ENCODE measurements at places on chromosomes 7 and 10.

GRCh38 chr10:120597902-120598301 lies 140.9 kb downstream of the PLPP4 start:
- DNase-seq, result no peak

GRCh38 chr10:104819731-104820130 lies 178.6 kb downstream of the SORCS3 start:
- no peak for DNase-seq

- no peak for DNase-seq
Observed at GRCh38 chr10:51767103-51767763, 67.8 kb upstream of the CSTF2T start.

DNA sequence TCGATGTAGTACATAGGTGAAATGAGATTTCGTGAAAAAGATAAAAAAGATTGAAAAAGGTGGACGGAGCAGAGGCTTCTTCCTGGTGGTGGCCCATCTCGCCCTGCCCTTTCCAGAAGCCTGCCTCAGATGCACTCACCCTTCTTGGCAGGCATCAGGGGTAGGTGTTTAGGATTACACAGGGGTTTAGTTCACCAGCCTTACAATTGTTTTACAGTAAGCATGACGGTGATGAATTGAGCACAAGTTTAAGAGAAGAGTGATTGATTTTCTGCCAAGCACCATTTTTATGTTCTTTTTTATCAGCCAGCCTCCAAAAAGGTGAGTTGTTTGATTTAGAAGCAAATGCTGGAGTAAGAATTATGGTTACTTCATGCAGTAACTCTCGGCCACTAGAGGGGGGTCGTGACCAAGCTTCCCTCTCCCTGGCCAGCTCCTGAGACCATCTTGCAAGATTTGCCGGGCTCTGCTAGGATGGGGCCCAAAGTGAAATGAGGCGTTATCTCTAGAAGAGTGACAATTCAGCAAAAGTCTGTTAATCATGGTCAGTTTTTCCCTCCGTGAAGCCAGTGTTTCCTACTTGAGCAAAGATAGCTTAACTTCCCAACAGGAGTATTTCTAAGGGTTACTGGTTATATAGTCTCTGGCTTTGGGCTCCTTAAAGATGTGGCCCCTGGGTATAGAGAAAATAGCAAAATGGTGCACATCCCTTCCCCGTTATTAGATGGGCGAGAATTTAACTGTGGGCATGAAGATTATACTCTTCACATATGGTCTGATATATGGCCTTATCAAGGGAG lies 228.8 kb downstream of the BMPER start:
- DNase-seq, result peak; percentile 59

DNA sequence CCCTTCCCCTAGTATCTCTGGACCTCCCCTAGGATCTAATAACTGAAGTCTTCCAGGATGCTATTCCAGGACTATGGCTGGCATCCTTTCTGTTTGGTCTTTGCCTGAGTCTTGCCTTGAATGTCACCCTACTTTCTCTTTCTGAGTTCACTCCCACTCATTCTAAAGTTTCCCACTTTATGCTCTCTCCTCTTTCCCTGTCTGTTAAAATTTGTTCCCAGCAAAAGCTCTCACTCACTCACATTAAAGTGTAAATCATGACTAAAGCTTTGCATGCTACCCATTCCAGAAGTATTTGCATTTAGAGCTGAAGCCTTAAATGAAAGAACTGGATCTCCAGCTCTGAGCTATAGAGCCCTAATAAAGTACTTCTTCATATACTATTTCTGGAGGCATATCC lies 42.1 kb upstream of the RAPGEF5 start:
- DNase-seq, result no peak

Data from NCI-H345 (cell line).